Activated naive CD8-positive, alpha-beta T cell treated with anti-CD3 and anti-CD28 coated beads, Interleukin-2, amount 10 ng/mL, durations not matched to agents 7 days and 5 days (primary cell): ENCODE measurements at places on chromosomes 1 and 21. TPM values are rescaled to one million over a fixed set of nuclear protein-coding genes. Genes with fewer than 3 reads are reported as not detected.

Gene ERG
- total RNA-seq, result not detected

DNA sequence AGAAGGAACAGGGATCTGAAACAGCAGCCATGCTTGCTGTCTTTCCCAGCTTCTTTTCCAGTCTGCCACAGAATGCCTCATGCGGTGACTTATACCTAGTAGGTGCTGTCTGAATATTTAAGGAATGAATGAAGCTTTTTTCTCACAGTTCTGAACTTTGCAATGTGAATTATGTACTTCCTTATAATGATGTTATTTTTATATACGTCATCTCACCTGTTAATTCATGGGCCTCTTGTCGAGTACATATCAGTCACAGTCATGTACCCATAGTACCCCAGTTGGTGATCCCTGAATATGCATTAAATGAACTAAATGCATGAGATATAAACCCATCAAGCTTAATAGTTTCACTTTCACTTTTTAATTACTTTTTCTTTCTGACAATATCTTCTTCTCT lies 132.7 kb downstream of the NTNG1 start:
- H3K4me1 ChIP-seq, result peaks cover 2% of the 10 kb centered on the region
- no peaks in the 10 kb centered on the region for H3K27me3 ChIP-seq
- H3K4me3 ChIP-seq, result no peak overlapping the region
- no peaks in the 10 kb centered on the region for H3K36me3 ChIP-seq
- H3K27ac ChIP-seq, result no peak overlapping the region

Gene C4BPB
- total RNA-seq, result 2.7 TPM

- H3K27me3 ChIP-seq, result no peaks in the 10 kb centered on the region
- H3K36me3 ChIP-seq, result peaks cover 21% of the 10 kb centered on the region
- H3K4me1 ChIP-seq, result peaks cover 4% of the 10 kb centered on the region
- peak overlapping the region; percentile 77 for H3K4me3 ChIP-seq
Observed at GRCh38 chr1:180953291-180954004, 40.8 kb downstream of the KIAA1614 start.

Gene C1orf167
- total RNA-seq, result not detected

DNA sequence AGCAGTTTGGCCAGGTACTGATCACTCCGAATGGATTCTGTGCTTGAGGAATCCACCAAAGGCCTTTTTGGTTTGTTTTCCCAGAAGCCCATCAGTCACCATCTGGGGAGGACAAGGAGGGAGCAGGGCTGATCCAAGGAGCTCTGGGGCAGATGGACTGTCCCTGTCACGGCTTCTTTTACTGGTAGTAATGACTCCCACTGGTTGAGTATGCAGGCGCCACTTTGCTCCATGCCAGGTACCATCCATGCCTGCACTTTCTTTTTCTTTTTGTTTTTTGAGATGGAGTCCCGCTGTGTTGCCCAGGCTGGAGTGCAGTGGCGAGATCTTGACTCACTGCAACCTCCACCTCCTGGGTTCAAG lies 101.7 kb downstream of the UBIAD1 start:
- H3K4me1 ChIP-seq, result peaks cover 11% of the 10 kb centered on the region
- no peak overlapping the region for H3K27ac ChIP-seq
- no peak for DNase-seq
- no peaks in the 10 kb centered on the region for H3K36me3 ChIP-seq
- H3K4me3 ChIP-seq, result peak overlapping the region; percentile 49
- H3K27me3 ChIP-seq, result peaks cover 7% of the 10 kb centered on the region

Gene CYP4A22
- not detected for total RNA-seq

GRCh38 chr1:65009724-65010420 lies 43.5 kb upstream of the JAK1 start:
- DNase-seq, result no peak
- peaks cover 1% of the 10 kb centered on the region for H3K27me3 ChIP-seq
- peaks cover 15% of the 10 kb centered on the region for H3K36me3 ChIP-seq
- peak overlapping the region; percentile 90 for H3K27ac ChIP-seq
- peaks cover 41% of the 10 kb centered on the region for H3K4me1 ChIP-seq

Gene GUCA2B
- not detected for total RNA-seq

GRCh38 chr1:203447151-203447550 lies 28.5 kb upstream of the PRELP start:
- no peaks in the 10 kb centered on the region for H3K36me3 ChIP-seq
- H3K27me3 ChIP-seq, result peaks cover 31% of the 10 kb centered on the region
- no peaks in the 10 kb centered on the region for H3K4me1 ChIP-seq
- DNase-seq, result no peak

DNA sequence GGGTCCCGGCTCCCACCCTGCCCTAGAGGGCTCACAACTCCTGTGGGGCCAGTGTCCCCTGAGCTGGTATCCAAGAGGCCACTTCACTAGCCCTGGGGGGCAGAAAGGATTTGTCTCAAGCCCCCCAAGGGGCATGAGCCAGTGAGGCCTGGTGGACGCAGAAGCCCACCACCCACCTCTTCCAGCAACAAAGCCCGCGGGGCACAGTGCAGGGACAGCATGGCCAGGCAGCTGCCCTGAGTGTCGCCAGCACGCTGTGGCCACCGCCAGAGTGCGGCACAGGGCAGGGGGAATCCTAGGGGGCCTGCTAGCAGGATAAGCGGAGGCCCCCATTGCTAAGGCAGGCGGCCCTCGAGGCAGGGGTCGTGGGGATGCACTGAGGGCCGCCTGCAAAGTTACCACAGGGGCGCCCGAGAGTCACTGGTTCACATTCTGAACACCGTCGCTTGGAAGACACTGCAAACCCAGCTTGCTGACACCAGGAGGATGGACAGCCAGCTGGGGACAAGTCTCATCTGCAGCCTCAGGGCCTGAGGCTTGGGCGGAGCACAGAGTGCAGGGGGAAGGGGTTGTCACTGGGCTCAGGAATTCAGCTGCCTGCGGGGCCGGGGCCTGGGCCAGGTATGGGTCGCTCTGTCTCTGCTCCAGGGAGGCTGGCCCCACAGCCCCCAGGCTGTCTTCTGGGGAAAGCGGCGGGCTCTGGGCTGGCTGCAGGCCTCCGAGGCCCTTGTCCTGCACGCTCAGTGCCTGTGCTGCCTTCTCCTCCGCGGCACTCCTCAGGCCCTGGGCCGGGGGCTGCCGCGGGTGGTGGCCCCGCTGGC lies 26.8 kb downstream of the SLC19A1 start:
- H3K4me1 ChIP-seq, result peaks cover 14% of the 10 kb centered on the region
- no peak for DNase-seq
- H3K27ac ChIP-seq, result no peak overlapping the region

GRCh38 chr1:172219966-172220365 lies 200.5 kb upstream of the C1orf105 start:
- H3K27ac ChIP-seq, result no peak overlapping the region
- no peak overlapping the region for H3K4me3 ChIP-seq
- no peak for DNase-seq
- peaks cover 2% of the 10 kb centered on the region for H3K4me1 ChIP-seq
- no peaks in the 10 kb centered on the region for H3K36me3 ChIP-seq

DNA sequence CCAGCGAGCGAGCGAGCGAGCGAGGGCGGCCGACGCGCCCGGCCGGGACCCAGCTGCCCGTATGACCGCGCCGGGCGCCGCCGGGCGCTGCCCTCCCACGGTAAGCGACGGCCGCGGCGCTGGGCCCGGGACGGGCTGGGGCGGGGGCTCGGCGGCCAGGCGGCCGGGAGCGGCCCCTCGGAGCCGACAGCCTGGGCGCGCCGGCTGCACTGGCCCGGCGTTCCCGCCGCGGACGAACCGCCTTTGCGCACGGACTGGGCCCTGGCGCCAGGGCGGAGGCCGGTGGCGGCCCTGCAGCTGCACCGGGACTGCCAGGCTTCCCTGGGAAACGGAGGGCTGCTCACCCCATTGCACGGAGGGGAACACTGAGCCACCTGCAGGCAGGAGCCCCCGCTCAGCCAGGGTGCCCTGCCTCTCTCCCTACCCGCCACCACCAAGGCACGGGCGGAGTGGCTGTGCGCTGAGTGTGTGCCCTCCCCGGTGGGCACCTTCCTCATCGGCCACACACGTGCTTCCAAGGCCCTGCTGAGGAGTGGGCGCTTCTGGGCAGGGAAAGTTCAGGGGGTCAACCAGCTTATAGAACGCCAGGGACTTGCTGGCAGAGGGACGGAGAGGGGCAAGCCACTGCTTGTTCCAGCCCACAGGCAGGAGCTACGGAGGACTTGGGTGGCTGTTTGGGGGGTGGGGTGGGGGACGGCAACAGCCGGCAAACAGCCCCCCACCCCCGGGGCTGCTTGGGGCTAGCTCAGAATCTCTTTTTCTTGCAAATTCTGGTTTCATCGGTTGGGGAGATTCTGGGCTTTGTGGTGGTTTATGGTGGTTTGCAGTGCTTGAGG lies 532 bp downstream of the CSF1 start:
- peaks cover 23% of the 10 kb centered on the region for H3K36me3 ChIP-seq
- H3K4me3 ChIP-seq, result peak overlapping the region; percentile 96
- DNase-seq, result peak; percentile 65
- H3K27me3 ChIP-seq, result no peaks in the 10 kb centered on the region
- H3K27ac ChIP-seq, result peak overlapping the region; percentile 97

- H3K4me1 ChIP-seq, result no peaks in the 10 kb centered on the region
- no peaks in the 10 kb centered on the region for H3K36me3 ChIP-seq
- no peak for DNase-seq
- no peak overlapping the region for H3K27ac ChIP-seq
- no peaks in the 10 kb centered on the region for H3K27me3 ChIP-seq
- H3K4me3 ChIP-seq, result no peak overlapping the region
Observed at GRCh38 chr1:118254001-118254400, 69.0 kb upstream of the SPAG17 start.

GRCh38 chr1:38029685-38030511 lies 16.7 kb downstream of the POU3F1 start:
- DNase-seq, result no peak
- peaks cover 3% of the 10 kb centered on the region for H3K27me3 ChIP-seq
- no peaks in the 10 kb centered on the region for H3K36me3 ChIP-seq
- peak overlapping the region; percentile 68 for H3K27ac ChIP-seq

Gene NT5C1A
- not detected for total RNA-seq

Gene ELF3
- 0.83 TPM for total RNA-seq

Gene PRMT2
- 153 TPM for total RNA-seq

DNA sequence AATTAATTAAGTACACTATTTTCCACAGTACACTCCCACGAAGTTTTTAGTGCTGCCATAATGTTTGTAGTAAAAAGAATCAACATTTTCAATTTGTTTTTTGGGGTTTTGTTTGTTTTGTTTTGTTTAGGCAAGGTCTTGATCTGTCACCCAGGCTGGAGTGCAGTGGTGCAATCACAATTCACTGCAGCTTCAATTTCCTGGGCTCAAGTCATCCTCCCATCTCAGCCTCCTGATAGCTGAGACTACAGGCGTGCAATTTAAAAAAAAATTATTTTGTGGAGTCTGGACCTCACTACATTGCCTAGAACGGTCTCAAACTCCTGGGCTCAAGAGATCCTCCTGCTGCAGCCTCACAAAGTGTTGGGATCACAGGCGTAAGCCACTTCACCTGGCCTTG lies 11.4 kb downstream of the GLUL start:
- DNase-seq, result no peak
- peaks cover 15% of the 10 kb centered on the region for H3K36me3 ChIP-seq
- no peak overlapping the region for H3K27ac ChIP-seq
- peaks cover 2% of the 10 kb centered on the region for H3K4me1 ChIP-seq

GRCh38 chr1:202046227-202046626 lies 35.8 kb downstream of the ELF3 start:
- H3K4me3 ChIP-seq, result no peak overlapping the region
- no peak for DNase-seq
- H3K27ac ChIP-seq, result no peak overlapping the region
- peaks cover 9% of the 10 kb centered on the region for H3K27me3 ChIP-seq
- H3K4me1 ChIP-seq, result peaks cover 7% of the 10 kb centered on the region

GRCh38 chr1:7856345-7856744 lies 3.5 kb upstream of the UTS2 start:
- H3K4me3 ChIP-seq, result peak overlapping the region; percentile 56
- no peak for DNase-seq
- H3K36me3 ChIP-seq, result no peaks in the 10 kb centered on the region
- H3K27me3 ChIP-seq, result peaks cover 13% of the 10 kb centered on the region
- H3K27ac ChIP-seq, result no peak overlapping the region
- H3K4me1 ChIP-seq, result peaks cover 3% of the 10 kb centered on the region

GRCh38 chr1:38452246-38452645 lies 405.7 kb upstream of the POU3F1 start:
- no peak overlapping the region for H3K4me3 ChIP-seq
- H3K27ac ChIP-seq, result no peak overlapping the region
- DNase-seq, result no peak
- H3K4me1 ChIP-seq, result no peaks in the 10 kb centered on the region
- no peaks in the 10 kb centered on the region for H3K36me3 ChIP-seq
- peaks cover 3% of the 10 kb centered on the region for H3K27me3 ChIP-seq

Gene TEX35
- total RNA-seq, result not detected

Gene CASQ1
- not detected for total RNA-seq

Gene ARHGEF16
- total RNA-seq, result not detected

Gene KRTAP20-1
- total RNA-seq, result not detected
